Transverse colon (tissue), 4 donors: ENCODE measurements at places on chromosomes 4 and X. TPM values are rescaled to one million over a fixed set of nuclear protein-coding genes. Genes with fewer than 3 reads are reported as not detected.

The DCAF4L1 gene
- not detected for total RNA-seq

The CLNK gene
- 0.48 TPM for total RNA-seq

The WWC2 gene
- 9.2 TPM for total RNA-seq

The XAGE1B gene
- total RNA-seq = not detected

The GYPA gene
- total RNA-seq = not detected

The RAB33A gene
- total RNA-seq = not detected

The MAGEA1 gene
- not detected for total RNA-seq

The KLB gene
- 2.5 TPM for total RNA-seq

DNA sequence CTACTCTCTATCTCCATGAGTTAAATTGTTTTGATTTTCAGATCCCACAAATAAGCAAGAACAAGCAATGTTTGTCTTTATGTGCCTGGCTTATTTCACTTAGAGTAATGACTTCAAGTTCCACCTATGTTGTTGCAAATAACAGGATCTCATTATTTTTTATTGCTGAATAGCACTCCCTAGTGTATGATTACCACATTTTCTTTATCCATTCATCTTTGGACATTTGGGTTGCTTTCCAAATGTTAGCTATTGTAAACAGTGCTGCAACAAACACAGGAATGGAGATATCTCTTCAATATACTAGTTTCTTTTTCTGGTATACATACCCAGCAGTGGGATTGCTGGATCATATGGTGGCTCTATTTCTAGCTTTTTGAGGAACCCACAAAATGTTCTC lies 136.0 kb downstream of the SLITRK2 start:
- no peaks in the 10 kb centered on the region for H3K36me3 ChIP-seq
- H3K4me1 ChIP-seq = no peaks in the 10 kb centered on the region
- no peak for DNase-seq
- no peak overlapping the region for H3K4me3 ChIP-seq

DNA sequence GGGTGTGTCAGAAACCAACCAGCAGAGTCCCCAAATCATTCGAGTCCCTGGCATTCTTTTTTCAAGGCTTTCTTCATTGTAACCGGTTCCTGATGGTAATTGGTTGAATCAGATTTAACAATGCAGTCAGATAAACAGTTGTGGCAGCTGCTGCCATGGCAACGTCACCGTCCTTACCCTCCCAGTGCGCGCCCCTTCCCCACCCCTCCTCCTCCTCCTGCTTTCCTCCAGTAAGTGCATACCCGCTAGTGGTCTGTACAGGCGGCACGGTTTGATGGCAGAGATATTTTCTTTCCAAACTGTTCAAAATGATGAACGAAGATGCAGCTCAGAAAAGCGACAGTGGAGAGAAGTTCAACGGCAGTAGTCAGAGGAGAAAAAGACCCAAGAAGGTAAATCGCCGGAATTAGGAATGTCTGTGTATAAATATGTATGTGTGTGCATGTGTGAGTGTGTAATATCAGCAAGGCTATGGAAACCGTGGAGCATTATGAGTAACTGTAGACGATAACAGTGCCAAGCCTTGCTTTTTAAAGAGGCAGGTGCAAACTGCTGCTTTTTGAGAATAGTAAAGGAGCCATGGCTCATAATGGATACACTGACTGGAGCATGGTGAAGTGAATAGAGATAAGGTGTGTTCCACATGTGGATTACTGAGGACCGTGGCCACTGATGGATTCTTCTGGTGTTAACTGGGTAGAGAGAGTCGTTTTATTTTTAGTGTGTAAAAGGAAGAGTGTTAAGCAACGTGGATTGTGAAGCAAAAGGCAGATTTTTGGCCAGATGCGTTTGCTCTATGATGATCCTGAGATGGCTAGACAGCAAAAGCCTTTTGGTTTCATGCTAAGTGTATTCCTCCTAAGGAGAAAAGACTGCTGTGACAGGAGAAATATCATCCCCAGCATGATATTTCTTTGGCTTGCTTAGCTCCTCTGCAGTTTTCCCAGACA lies at the start of gene ANK2:
TSS of gene ANK2 (plus strand) at position 233 of the 950 bp plus-strand sequence. CDS start at position 309, 76 bp downstream.
- H3K4me3 ChIP-seq = no peak within 1 kb of the TSS
- no peak for DNase-seq
- no peaks in the 10 kb centered on the region for H3K4me1 ChIP-seq
- no peaks in the 10 kb centered on the region for H3K27me3 ChIP-seq
- H3K27ac ChIP-seq = no peak within 1 kb of the TSS

DNA sequence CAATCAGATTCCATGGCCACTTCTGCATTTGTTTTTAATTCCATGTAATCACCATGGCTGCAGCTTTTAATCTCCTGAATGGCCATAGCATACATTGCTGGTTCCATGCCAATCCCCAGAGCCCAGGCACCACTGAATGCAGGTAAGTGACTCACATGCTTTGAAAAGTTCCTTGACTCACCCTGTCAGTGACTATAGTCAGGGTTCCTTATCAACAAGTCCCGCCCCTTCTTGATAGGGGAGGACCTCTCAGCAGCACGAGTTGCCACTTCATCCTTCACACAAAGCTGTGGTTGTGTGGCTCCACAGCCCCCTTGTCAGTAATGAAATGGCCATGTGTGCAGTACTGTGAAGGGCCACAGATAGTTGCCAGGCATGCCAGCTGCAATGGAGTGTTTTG lies 516.6 kb downstream of the PPARGC1A start:
- H3K4me1 ChIP-seq = no peaks in the 10 kb centered on the region
- no peak overlapping the region for H3K27ac ChIP-seq
- peak; percentile 60 for DNase-seq
- H3K4me3 ChIP-seq = no peak overlapping the region

- H3K27ac ChIP-seq = no peak overlapping the region
- DNase-seq = peak; percentile 85
- H3K4me3 ChIP-seq = no peak overlapping the region
- no peaks in the 10 kb centered on the region for H3K36me3 ChIP-seq
- H3K4me1 ChIP-seq = peaks cover 9% of the 10 kb centered on the region
Measured at GRCh38 chr4:151362404-151363164, 37.2 kb upstream of the SH3D19 start.

GRCh38 chr4:80074651-80075050 lies 1.6 kb upstream of the ANTXR2 start:
- no peaks in the 10 kb centered on the region for H3K36me3 ChIP-seq
- no peak overlapping the region for H3K4me3 ChIP-seq
- no peak for DNase-seq

- no peaks in the 10 kb centered on the region for H3K27me3 ChIP-seq
- no peaks in the 10 kb centered on the region for H3K36me3 ChIP-seq
- H3K4me3 ChIP-seq = no peak overlapping the region
- H3K4me1 ChIP-seq = no peaks in the 10 kb centered on the region
- H3K27ac ChIP-seq = no peak overlapping the region
Measured at GRCh38 chrX:95346856-95347255, 1337.8 kb upstream of the DIAPH2 start.

DNA sequence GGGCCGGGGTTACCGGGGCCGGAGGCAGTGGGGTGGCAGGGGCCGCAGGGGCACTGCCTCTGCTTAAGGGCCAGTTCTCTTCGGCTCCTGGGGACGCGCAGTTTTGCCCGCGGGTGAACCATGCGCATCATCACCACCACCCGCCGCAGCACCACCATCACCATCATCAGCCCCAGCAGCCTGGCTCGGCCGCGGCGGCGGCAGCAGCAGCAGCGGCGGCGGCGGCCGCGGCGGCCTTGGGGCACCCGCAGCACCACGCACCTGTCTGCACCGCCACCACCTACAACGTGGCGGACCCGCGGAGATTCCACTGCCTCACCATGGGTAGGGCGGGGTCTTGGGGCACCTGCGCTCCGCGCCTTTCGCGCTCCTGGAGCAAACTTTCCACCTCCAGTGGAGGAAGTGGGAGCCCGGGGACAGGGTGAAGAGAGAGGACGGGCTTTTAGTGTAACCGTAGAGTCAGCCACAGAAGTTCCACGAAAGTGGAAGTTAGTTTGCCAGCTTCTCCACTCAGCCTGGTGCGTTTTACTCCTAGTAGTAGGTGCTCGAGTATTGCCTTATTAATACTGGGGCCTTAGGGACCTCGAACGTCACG lies 729 bp downstream of the GSX2 start:
- peaks cover 100% of the 10 kb centered on the region for H3K27me3 ChIP-seq
- no peaks in the 10 kb centered on the region for H3K36me3 ChIP-seq
- DNase-seq = no peak
- H3K4me3 ChIP-seq = peak overlapping the region; percentile 37
- peaks cover 18% of the 10 kb centered on the region for H3K4me1 ChIP-seq

DNA sequence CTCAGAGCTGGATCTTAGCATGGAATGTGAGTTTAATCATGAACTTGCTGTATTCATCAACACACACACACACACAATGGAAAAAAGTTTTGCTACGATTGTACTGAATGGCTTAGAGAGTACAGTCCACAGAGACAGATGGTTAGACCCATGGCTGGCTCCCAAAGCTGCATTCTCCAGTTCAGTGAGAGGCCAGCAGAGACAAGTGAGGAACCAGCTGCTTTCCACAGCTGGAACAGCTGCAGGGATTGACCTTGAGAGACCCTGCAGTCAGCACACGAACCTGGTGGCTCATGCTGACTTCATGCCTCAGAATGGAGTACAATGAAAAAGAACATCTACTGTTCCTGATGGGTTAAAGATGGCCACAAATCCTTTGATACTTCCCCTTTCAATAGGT lies 94.5 kb downstream of the DHX15 start:
- no peak overlapping the region for H3K27ac ChIP-seq
- H3K4me1 ChIP-seq = no peaks in the 10 kb centered on the region
- no peak for DNase-seq
- H3K27me3 ChIP-seq = no peaks in the 10 kb centered on the region

DNA sequence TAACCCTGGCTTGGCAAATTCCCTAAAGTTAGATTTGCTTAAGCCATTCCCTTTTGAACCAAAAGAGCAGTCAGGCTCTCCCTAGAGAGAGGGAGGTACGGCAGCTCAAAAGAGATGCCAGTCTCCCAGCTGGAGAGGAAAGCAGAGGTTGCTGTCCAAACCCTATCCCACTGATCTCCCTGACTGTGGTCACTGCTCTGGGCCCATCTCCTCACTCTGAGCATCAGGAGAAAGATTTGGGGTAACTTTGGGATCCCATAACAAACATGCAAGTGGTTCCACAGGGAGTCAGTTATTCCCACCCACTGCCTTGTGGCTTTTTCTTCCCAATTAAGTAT lies 17.1 kb downstream of the ACSL1 start:
- H3K36me3 ChIP-seq = no peaks in the 10 kb centered on the region
- no peak overlapping the region for H3K4me3 ChIP-seq
- H3K27me3 ChIP-seq = no peaks in the 10 kb centered on the region
- no peak overlapping the region for H3K27ac ChIP-seq
- H3K4me1 ChIP-seq = peaks cover 23% of the 10 kb centered on the region

DNA sequence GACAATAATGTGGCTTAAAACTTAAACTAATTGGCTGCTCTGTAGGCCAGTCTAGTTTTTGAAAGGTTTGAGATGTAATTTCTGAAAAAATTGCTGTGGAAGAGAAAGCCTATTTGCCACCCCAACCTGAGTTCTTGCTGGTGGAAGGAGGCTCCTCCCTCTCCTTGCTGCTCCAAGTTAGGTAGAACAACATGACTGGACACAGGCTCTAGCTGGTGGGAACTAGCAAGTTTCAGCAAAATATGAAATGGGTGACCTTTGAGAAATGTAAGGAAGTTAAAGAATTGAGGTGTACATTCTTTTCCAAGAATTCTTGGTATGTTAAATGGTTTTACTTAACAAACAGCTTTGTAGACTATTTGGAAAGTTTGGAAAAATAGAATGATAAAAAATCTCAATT lies 8.0 kb downstream of the RPL34 start:
- H3K4me3 ChIP-seq = no peak overlapping the region
- no peaks in the 10 kb centered on the region for H3K4me1 ChIP-seq
- no peaks in the 10 kb centered on the region for H3K27me3 ChIP-seq
- no peak for DNase-seq

- H3K27me3 ChIP-seq = peaks cover 44% of the 10 kb centered on the region
- H3K4me3 ChIP-seq = no peak overlapping the region
- H3K27ac ChIP-seq = no peak overlapping the region
- no peaks in the 10 kb centered on the region for H3K36me3 ChIP-seq
Measured at GRCh38 chr4:41262198-41262597, 5.5 kb downstream of the UCHL1 start.

DNA sequence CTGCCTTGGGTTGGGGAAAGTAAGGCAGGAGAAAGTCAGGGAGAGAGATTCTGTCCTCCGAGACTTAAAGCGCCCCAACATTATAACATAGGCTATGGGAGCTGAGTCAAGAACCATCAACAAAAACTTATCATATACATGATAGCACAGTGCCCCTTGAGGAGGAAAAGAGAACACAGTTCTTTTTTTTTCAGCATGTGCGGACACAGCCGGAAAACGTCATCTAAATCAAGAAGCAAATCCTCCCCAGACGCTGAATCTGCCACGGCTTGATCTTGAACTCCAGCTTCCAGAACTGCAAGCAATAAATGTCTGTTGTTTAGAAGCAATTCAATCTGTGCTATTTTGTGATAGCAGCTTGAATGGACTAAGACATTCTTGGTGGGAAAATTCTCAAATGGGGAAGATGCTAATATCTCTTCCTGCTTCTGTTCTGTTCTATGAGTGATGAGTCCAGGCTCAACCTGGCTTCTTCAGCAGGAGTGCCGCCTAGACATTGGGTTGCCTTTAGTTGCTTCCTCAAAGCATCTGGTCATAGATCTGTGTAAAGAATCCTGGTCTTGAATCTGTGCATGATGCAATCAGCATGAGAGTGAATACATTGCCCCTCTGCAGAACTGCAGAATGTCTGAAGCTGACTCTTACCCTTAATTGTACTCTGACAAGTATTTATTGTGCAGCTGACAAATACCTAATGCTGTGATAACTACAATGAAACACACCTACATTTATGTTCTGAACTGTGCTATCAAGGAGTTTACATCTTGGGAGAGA lies 549.8 kb upstream of the PRKX start:
- no peaks in the 10 kb centered on the region for H3K36me3 ChIP-seq
- no peaks in the 10 kb centered on the region for H3K4me1 ChIP-seq
- no peaks in the 10 kb centered on the region for H3K27me3 ChIP-seq

GRCh38 chrX:110171442-110171841 lies 146.4 kb downstream of the AMMECR1 start:
- no peak for DNase-seq
- no peaks in the 10 kb centered on the region for H3K4me1 ChIP-seq
- H3K4me3 ChIP-seq = no peak overlapping the region
- H3K27ac ChIP-seq = no peak overlapping the region

DNA sequence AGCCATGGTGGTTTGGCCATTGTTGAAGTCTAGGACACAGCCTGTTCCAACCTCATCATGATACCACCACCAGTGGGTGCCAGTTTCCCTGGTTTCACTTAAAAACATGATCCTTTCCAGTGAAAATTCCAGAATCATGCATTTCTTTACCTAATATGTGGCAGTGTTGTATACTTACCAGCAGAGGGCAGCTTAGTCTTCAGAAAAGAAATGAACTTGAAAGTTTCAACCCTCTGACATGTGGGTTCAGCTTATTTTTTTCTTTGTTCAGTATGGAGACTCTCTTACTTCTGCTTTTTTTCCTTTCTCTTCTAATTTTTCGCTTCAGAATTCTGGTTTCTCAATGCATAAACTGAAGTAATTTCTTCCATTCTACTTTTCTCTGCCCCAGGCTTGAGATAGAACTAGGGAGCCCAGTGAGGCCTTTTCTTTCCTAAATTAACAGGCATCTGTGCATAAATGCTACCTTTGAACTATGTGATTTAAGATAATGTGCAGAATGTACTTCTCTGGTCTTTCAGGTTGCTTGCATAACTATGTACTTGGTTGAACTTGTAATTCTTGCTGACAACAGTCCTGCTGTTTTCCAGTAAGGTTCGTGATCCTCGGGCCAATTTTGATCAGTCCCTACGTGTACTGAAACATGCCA lies 10.7 kb downstream of the LIAS start:
- H3K27me3 ChIP-seq = no peaks in the 10 kb centered on the region
- H3K4me1 ChIP-seq = peaks cover 13% of the 10 kb centered on the region
- peak overlapping the region; percentile 61 for H3K27ac ChIP-seq
- DNase-seq = no peak
- H3K4me3 ChIP-seq = no peak overlapping the region
- H3K36me3 ChIP-seq = no peaks in the 10 kb centered on the region
